ENCODE measurements at places on chromosomes 3 and 15. TPM values are rescaled to one million over a fixed set of nuclear protein-coding genes. Genes with fewer than 3 reads are reported as not detected.

- H3K4me3 ChIP-seq: no peak overlapping the region
- no peak overlapping the region for H3K27ac ChIP-seq
- H3K27me3 ChIP-seq: peaks cover 5% of the 10 kb centered on the region
- no peak for DNase-seq
- H3K36me3 ChIP-seq: no peaks in the 10 kb centered on the region
Observed at GRCh38 chr15:78563092-78563491, 2.2 kb upstream of the CHRNA5 start.

- H3K36me3 ChIP-seq: no peaks in the 10 kb centered on the region
- no peaks in the 10 kb centered on the region for H3K27me3 ChIP-seq
- no peak overlapping the region for H3K4me3 ChIP-seq
- H3K4me1 ChIP-seq: no peaks in the 10 kb centered on the region
- no peak overlapping the region for H3K27ac ChIP-seq
Observed at GRCh38 chr3:151918253-151919029, 45.0 kb downstream of the SUCNR1 start.

GRCh38 chr3:97975466-97975865, 3.2 kb upstream of the RIOX2 start:
- H3K36me3 ChIP-seq: no peaks in the 10 kb centered on the region
- no peaks in the 10 kb centered on the region for H3K27me3 ChIP-seq
- DNase-seq: no peak
- no peak overlapping the region for H3K4me3 ChIP-seq

DNA sequence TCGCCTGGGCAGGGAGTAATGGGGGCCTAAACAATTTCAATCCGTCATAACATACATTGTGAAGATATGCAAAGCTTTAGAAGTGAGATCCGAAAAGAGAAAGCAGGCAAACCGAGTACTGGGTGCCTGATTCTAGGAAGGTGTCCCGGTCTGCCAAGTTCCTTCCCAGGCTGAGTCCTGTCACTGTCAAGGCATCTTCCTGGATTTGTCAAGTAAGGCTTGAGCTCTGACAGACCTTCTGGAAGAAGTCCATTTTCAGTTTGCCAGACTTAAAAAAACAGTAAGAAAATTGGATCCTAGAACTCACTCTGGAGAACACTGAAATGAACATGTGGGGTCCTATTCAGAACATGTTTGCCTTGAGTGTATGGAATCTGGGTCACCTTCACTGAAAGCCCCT, 253.9 kb downstream of the RORA start:
- DNase-seq: no peak
- H3K27me3 ChIP-seq: no peaks in the 10 kb centered on the region
- no peaks in the 10 kb centered on the region for H3K36me3 ChIP-seq
- H3K27ac ChIP-seq: no peak overlapping the region
- H3K4me1 ChIP-seq: peaks cover 36% of the 10 kb centered on the region
- H3K4me3 ChIP-seq: no peak overlapping the region

DNA sequence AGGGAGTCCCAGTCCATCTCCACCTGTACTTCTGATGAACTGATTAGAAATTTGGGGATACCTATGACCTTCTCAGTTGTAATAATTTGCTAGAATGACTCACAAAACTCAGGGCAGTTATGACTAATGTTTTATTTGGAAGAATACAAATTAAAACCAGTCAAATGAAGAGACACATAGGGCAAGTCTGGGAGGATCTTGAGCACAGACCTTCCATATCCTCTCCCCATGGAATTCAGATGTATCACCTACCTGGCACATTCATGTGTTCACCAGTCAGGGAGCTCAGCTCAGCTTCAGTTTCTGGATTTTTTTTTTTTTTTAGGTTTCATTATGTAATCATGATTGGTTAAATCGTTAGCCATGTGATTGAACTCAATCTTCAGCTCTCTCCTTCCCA, 247.7 kb downstream of the VGLL3 start:
- H3K4me1 ChIP-seq: no peaks in the 10 kb centered on the region
- H3K4me3 ChIP-seq: no peak overlapping the region
- no peaks in the 10 kb centered on the region for H3K27me3 ChIP-seq
- H3K27ac ChIP-seq: no peak overlapping the region
- no peaks in the 10 kb centered on the region for H3K36me3 ChIP-seq

DNA sequence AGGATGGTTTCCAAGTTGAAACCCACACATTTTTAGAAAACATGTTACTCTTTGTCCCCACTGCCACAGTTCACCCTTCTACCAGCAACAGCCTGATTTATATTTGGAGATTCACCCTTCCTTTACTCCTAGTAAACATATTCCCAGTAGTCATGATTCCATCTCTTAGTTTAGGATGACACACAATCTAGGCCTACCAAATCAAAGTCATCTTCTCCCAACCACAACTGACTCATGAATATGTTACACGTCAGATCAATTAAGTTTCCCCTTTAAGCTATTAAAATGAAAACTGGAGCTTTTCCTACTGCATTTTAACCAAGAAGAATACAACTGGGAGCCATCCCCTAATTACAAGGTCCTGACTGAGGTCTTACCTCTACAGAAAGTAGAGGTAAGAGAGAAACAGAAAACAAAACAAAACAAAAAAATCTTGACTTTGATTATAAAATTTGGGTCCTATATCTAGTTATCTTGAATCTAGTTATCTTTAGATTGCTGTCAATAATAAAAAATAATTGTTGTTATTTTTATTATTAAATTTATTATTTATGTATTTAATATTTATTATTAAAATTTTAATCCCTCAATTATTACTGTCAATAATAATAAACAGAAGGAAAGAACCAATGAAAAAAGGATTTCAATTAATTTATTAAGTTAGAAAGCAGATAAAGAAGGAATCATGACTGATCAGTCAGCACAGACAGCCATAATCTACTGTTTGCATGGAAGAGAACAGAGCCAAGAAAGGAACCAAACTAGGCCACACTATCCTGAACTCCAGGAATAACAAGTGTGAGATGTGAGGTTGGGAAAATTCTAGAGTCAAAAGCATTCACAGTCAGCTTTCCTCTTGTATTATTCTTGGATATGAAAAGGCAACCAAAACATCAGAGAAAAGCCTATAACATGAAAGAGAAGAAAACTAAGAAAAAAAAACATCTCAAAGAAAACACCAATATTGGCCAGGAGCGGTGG, 12.5 kb downstream of the DPH6 start:
- no peak overlapping the region for H3K27ac ChIP-seq
- peak; percentile 42 for DNase-seq
- H3K27me3 ChIP-seq: no peaks in the 10 kb centered on the region
- H3K36me3 ChIP-seq: no peaks in the 10 kb centered on the region
- no peaks in the 10 kb centered on the region for H3K4me1 ChIP-seq
- no peak overlapping the region for H3K4me3 ChIP-seq

- H3K4me1 ChIP-seq: no peaks in the 10 kb centered on the region
- no peak overlapping the region for H3K27ac ChIP-seq
- DNase-seq: peak; percentile 65
- no peaks in the 10 kb centered on the region for H3K36me3 ChIP-seq
- no peak overlapping the region for H3K4me3 ChIP-seq
Observed at GRCh38 chr3:98556164-98557130, 24.7 kb downstream of the GPR15 start.

GRCh38 chr3:66407611-66408218, 93.1 kb downstream of the LRIG1 start:
- peaks cover 40% of the 10 kb centered on the region for H3K4me1 ChIP-seq
- no peak overlapping the region for H3K27ac ChIP-seq
- H3K4me3 ChIP-seq: no peak overlapping the region
- H3K36me3 ChIP-seq: peaks cover 18% of the 10 kb centered on the region
- peak; percentile 55 for DNase-seq
- H3K27me3 ChIP-seq: no peaks in the 10 kb centered on the region

DNA sequence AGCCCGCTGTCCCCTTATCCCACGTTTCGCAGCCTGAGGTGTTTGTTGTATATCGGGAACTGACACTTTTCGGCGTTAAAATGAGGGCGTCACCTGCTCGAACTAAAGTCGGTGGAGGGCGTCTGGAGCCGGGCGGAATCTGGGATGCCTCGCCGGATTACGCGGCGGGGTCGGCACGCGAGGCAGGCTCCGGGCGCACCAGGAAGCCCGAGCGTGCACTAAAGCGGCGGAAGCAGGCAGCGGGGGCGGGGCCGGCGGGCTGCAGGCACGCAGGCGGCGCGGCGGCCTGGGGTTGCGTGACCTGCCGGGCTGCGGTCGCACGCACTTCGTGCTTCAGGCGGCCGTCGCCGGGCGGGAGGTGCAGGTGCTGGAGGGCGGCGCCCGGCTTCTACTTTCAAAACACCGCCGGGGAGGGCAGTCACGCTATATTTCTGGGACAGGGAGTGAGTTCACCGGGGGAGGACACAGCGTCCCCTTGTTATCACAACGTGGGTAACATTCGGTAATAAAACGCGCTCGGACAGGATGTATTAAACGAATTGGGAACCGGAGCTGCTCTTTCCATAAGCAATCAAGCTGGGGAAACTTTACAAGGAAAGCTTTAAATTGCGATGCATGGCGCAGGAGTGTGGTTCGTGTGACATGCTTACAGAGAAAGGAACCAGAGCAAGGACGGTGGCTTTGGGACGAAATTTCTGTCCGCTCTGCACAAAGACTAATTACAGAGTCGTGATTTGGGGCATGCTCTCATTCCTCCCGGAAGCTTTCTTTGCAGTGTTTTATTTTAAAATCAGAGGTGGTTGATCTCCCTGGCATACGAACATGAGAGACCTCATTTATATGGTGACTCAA, 9.1 kb upstream of the LEKR1 start:
- peak overlapping the region; percentile 40 for H3K4me3 ChIP-seq
- H3K4me1 ChIP-seq: peaks cover 12% of the 10 kb centered on the region
- no peaks in the 10 kb centered on the region for H3K36me3 ChIP-seq
- H3K27me3 ChIP-seq: no peaks in the 10 kb centered on the region
- peak; percentile 72 for DNase-seq

- H3K4me3 ChIP-seq: no peak overlapping the region
- no peak overlapping the region for H3K27ac ChIP-seq
- H3K36me3 ChIP-seq: no peaks in the 10 kb centered on the region
Observed at GRCh38 chr15:81297603-81298575, 26.1 kb downstream of the STARD5 start.

DNA sequence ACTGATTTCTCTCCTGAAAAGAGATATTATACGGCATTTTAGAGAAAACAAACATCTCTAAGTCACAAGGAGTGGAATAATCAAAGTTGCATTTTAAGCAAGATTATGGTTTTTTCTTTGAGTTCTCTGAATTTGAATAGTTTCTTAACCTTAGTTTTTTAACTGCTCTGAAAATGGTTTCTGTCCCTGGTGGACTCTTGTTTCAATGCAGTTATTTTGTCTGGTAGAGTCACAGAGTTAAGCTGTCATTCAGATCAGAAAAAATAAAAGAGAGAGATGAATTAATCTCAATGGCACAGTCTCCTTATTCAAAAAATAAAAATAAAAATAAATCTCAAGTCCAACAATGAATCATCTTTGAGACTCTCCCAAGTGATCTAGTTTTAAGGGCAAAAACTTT, 19.0 kb downstream of the AGTR1 start:
- no peak overlapping the region for H3K4me3 ChIP-seq
- no peak overlapping the region for H3K27ac ChIP-seq
- H3K4me1 ChIP-seq: peaks cover 2% of the 10 kb centered on the region
- no peak for DNase-seq
- H3K36me3 ChIP-seq: no peaks in the 10 kb centered on the region
- H3K27me3 ChIP-seq: no peaks in the 10 kb centered on the region

DNA sequence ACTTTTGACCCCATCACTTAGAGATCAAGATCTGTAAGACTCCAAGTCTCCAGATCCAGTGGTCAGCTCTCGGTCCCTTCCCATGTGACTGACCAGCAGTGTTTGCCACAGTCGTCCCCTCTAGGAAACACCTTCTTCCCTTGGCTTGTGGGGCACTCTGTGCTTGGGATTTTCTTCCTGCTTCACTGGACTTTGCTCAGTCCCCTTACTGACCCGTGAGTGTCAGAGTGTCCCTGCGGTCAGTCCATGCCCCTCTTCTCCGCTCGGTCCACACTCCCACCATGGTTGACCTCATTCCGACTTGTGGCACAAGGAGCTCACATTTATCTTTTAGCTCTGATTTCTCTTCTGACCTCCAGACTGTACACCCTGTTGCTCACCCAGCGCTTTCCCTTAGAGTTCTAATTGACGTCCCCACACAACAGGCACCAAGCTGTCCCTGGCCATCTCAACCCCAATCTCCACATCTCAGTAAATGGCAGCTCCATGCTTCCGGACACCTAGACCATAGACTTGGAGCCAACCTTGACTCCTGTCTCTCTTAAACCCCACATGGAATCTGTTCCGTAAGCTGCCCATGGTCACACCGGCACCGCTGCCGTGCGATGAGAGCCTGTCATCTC, 67.9 kb downstream of the APBA2 start:
- no peaks in the 10 kb centered on the region for H3K4me1 ChIP-seq
- no peaks in the 10 kb centered on the region for H3K27me3 ChIP-seq
- DNase-seq: no peak
- no peaks in the 10 kb centered on the region for H3K36me3 ChIP-seq

- no peaks in the 10 kb centered on the region for H3K27me3 ChIP-seq
- H3K27ac ChIP-seq: no peak overlapping the region
- H3K36me3 ChIP-seq: no peaks in the 10 kb centered on the region
- no peaks in the 10 kb centered on the region for H3K4me1 ChIP-seq
- DNase-seq: no peak
Observed at GRCh38 chr3:120622870-120623726, 27.0 kb downstream of the NDUFB4 start.

The ZBTB47 gene
- total RNA-seq: 32.1 TPM

The GOLGA8G gene
- not detected for total RNA-seq

The RARRES1 gene
- 93.3 TPM for total RNA-seq

The CYP11A1 gene
- total RNA-seq: 0.33 TPM
